ENCODE measurements at places on chromosomes 11 and 22. TPM values are rescaled to one million over a fixed set of nuclear protein-coding genes. Genes with fewer than 3 reads are reported as not detected.
A peak's percentile ranks its signal among the peaks of the same experiment; 100 is the strongest.

DNA sequence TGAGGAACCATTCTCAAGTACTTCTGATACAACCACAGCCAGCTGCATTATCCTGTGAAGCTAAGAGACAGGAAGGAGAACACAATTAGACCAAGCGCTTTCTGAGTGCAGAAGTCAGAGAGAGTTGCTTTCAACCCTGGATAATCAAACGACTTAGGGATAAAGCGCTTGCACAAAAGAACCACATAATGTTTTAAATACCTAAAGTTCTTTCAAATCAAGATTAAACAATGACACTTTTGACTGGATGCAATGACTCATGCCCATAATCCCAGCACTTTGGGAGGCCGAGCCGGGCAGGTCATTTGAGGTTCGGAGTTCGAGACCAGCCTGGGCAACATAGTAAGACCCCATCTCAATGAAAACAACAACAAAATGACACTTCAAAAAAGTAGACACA lies 145.1 kb downstream of the SWAP70 start:
- DNase-seq: no peak

- no peak for DNase-seq
These were observed 22.8 kb downstream of the NPAT start for GRCh38 chr11:108199446-108200321.

GRCh38 chr22:48807155-48807554 lies 1020.5 kb downstream of the BRD1 start:
- DNase-seq: peak; percentile 43

The SORL1 gene
- total RNA-seq: 48.3 TPM

The GRM5 gene
- 0.06 TPM for total RNA-seq

The CD3E gene
- 14.5 TPM for total RNA-seq

All from upper lobe of right lung (tissue), 1 donor.